ENCODE measurements at places on chromosomes 1 and 21.
A peak's percentile ranks its signal among the peaks of the same experiment; 100 is the strongest.

DNA sequence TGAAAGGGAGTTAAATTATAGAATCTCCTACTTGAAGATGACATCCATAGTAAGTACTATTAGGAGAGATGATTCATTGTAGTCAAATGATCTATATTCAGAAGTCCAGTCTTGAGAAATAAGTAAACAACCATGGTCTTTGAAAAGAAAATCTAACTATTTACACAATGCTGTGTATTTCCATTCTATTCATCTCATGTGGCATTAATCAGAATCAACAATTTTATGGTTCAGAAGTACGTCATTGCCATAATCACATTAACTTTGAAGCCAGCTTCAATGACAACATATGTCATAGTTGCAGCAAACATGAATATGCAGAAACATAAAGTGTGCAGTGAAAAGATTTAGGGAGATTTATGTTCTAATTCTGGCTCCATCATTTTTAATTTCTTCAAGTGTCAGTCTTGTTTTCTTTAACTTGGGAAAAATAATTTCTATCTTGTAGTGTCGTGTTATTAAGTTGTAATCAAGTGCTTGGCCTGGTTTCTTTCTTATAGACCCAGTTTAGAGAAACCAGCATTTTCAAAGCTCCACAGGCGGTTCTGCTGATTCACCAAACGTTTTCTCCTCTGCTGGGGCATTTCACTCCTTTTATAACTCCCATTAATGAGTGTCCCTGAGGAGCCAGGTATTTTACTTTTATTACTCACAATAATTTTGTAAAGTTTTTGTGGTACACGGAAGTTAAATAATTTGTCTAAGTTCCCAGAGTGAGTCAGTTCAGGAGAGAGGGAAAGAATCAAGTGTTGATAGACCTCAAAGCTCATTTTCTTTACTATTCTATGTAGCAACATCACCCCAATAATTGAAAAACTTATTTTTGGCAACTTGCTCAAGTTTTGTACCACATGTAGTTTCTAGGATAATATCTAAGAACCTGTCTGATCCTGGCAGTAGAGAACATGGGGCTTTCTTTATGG, 35.9 kb upstream of the PTGS2 start:
- DNase-seq = peak; percentile 57

GRCh38 chr1:16719571-16720350, 20.6 kb upstream of the RNU1-4 start:
- DNase-seq = no peak

DNA sequence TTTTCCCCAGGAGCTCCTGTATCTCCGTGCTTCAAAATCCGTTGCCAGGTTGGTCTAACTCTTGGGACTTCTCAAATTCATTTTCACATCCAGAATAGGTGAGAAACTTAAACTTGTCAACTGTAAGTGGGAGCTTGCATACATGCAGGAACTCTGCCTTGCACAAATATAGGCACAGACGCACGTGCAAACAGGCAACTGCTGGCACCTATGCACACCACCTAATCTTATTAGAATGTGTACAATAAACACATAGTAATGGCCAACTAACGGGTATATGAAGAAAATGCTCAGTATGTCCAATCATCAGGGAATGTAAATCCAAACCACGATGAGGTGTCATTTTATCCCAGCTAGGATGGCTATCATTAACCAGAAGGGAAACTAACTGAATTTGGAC, 22.6 kb upstream of the FCGR2A start:
- DNase-seq = no peak

GRCh38 chr1:108961198-108961597, 2.1 kb downstream of the CLCC1 start:
- no peak for DNase-seq

DNA sequence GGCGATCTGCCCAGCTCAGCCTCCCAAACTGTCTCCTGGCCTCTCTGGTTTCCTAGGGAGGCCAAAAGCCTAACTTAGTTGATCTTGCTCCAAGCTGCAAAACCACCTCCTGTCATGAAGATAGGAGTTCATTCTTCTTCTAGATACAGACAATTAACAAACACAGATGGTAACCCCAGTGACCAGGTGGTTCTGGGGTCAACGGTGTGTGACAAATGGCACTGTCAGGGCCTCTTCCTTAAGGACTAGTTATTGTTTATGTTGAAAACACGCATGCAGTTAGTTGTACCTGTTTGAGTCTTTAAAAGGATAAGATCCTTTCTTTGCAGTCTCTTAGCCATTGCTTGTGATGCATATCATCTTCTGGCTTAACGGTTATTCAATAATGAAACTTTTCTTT, 4.6 kb upstream of the UMODL1 start:
- no peak for DNase-seq

- DNase-seq = no peak
Observed at GRCh38 chr1:105964879-105965278, 1091.6 kb upstream of the PRMT6 start.

GRCh38 chr1:9912264-9912936, 2.3 kb upstream of the CTNNBIP1 start:
- no peak for DNase-seq

DNA sequence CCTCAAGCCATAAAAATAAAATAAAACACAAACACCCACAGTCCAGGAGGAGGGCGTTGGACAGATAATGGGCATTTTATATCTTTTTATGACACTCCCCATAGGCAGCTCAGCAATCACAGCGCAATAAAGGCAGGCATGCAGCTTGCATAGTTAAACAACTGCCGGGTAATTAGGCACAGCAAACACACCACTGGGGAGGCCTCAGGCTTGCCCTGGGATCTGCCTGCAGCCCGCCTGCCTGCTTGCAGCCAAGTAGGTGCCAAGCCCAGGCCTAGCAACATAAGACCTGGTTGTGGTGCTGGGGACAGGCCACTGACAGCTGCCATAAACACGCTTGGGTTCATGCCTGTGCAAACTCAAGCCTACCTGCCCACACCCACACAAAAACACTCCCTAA, 54.2 kb downstream of the DMAP1 start:
- no peak for DNase-seq
